ENCODE measurements at places on chromosomes 2 and 18.
A peak's percentile ranks its signal among the peaks of the same experiment; 100 is the strongest.

DNA sequence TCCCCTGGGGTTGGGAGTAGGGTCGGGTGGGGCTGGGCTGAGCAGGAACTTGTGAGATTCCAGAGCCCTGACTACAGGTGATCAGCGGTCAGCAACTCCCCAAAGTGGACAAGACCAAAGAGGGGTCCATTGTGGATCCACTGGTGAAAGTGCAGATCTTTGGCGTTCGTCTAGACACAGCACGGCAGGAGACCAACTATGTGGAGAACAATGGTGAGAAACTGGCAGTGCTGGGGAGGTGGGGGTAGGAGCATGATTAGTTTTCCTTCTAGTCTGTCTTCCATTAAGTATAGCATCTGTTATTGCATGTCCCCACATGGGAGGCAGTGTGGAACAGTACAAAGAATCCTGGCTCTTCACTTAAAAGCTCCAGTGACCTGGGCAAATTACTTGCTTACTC lies 23.7 kb downstream of the ZNF142 start:
- DNase-seq, result no peak

GRCh38 chr18:11541179-11541578 lies 68.2 kb upstream of the SLC35G4 start:
- DNase-seq, result no peak

- no peak for DNase-seq
Measured at GRCh38 chr18:62664414-62664813, 50.9 kb upstream of the PHLPP1 start.

DNA sequence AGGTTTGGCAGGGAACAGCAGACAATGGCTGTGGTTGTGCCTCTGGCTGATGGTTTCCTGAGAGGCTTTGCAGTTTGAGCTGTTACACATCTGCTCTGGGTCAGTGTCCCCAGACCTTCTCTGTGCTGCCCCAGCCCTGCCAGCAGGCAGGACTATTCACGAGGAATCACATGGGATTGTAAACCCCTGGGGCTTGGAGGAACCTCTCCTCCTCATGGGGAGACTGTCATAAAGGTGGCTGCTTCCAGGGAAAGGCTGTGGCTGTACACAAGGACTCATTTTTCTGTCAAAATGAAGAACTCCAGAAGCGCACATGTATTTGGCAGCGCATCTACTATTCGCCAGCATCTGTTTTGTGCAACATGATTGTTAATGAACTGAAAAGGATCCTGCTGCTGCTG lies 142.6 kb upstream of the CYP1B1 start:
- peak; percentile 40 for DNase-seq

DNA sequence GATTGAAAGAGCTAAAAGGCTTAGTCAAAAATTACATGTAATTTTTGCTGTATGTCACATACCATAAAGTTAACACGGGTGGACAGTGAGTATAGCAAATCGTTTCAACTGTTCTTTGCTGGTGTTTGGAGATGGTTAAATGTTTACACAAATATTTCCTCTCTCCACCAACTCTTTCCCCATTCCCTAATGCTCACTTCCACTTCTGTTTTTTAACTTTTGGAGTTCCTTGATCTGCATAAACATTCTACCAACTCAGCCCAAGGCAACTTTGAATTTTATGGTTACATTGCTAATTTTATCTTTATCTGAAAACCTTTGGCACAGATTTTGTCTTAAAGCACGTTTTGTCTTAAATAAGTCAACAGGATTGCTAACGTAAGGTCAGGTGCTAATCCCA lies 1.9 kb upstream of the SPOPL start:
- no peak for DNase-seq

- DNase-seq, result no peak
Measured at GRCh38 chr18:56248610-56249235, 389.7 kb downstream of the TXNL1 start.

- no peak for DNase-seq
Measured at GRCh38 chr2:177396703-177397460, 4.3 kb downstream of the AGPS start.

DNA sequence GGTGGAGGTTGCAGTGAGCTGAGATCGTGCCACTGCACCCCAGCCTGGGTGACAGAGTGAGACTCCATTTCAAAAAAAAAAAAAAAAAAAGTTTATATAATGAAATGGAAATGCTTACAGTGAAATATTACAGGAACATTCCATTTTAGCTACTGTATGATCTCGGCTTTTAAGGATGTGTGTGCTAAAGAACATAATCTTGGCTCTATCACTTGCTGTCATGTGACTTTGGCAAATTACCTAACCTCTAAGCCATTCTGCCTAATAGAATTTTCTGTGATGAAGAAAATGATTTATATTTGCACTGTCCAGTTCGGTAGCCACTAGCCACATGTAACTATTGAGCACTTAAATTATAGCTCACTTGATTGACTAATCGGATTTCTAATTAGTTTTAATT lies 36.3 kb downstream of the SMAD4 start:
- no peak for DNase-seq

- no peak for DNase-seq
Measured at GRCh38 chr2:192584976-192585375, 390.2 kb upstream of the TMEFF2 start.
